Pons (tissue), 1 donor: ENCODE measurements at places on chromosomes 12 and 14.

DNA sequence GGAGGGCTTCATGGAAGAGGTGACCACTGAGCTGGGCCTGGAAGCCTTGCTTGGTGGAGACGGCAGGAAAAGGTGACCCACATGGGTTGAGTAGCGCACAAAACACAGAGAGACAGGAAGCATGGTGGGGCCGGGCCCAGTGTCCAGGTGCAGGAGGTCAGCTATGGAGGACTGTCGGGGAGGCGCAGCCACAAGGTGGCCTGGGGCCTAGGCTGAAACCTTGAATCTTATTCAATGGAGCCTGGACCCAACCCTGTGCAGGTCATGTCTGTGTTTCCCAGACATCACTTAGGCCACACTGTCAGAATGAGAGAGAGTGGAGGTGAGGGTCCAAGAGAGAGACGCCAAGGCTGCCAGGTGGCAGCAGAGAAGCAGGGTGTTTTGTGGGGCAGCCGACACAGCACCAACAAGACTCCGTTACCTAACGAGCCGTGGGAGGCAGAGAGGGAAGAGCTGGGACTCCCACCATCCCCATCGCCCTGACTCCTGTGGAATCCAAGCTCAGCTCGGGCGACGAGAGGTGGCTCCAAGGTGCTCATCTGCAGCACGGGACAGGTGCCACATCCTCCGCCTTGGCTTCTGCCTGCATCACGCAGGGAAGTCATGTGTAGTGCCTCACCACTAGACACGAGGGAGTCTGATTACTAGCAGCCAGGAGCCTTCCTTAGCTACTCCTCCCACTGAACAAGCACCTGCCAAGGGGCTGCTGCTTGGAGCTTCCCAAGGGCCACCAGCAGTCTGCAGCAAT lies 38.7 kb downstream of the DEGS2 start:
- no peak for DNase-seq

GRCh38 chr14:102601378-102601925 lies 9.0 kb downstream of the RCOR1 start:
- DNase-seq: no peak

GRCh38 chr12:53289891-53290290 lies 5.5 kb upstream of the PFDN5 start:
- DNase-seq: no peak

- no peak for DNase-seq
Measured at GRCh38 chr12:105492591-105493545, 162.4 kb downstream of the C12orf75 start.

GRCh38 chr12:66004922-66005703 lies 125.4 kb downstream of the LLPH start:
- DNase-seq: no peak

- no peak for DNase-seq
Measured at GRCh38 chr14:71532344-71532743, 399.9 kb upstream of the RGS6 start.

DNA sequence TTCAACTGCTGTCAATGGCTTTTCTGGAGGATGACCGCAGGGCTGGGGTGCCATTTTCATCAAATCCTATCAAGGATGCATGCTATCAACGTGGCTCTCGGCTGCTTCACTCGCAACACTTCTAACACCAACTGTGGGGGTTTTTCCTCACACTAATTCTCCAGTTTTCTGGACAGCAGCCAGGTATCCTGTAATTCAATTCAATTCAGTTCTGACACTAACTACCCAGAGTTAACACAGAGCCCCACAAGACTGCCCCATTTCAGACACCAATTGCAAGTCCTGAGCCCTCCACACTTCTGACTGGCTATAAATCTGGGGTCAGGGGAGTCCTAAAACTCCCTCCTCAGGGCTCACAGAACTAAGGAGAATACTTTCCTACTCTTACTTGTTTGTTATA lies 55.3 kb upstream of the TMCC3 start:
- DNase-seq: no peak

DNA sequence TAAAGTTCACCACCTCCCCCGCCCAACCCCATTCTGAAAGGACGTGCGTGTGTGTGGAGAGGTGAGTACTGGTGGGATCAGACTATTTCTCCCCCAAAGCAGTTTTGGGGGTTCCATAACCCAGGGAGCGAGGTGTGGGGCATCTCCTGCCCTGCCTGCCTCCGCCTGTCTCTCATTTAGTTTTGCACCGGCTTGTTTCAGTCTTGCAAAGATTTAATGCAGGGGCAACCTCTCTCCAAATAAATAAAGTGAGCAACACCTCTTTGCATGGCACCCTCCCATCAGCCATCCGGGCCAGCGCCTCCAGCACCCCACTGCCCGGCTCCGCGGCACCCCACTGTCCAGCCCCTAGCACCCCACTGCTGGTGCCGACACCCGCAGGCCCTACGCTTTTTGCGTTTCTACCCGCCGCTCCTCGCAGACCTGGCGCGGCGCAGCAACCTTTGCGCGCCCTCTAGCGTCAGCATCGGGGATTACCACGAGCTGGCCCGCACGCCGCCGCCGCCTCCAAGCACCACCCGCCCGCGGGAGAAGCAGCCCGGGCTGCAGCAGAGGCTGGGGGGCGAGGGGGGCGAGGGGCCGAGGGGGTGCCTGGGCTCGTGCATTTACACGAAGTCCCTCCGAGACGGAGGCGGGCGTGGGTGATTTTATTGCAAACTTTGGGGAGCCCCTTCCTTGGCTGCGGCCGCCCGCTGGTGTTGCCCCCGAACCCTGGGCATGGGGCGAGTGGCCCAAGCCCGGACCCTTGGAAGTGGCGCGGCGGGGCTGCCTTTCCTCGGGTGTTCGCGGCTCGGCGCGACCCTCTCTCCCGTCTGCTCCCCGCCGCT lies 55.8 kb upstream of the VRK1 start:
- no peak for DNase-seq

GRCh38 chr12:12387501-12387900 lies 30.6 kb downstream of the BORCS5 start:
- DNase-seq: no peak

- DNase-seq: no peak
Measured at GRCh38 chr12:94498073-94498472, 38.4 kb upstream of the CEP83 start.
